IMR-90 (cell line): ENCODE measurements at places on chromosomes 5 and 9. TPM values are rescaled to one million over a fixed set of nuclear protein-coding genes. Genes with fewer than 3 reads are reported as not detected.

MEF2C gene
- 6.8 and 9.4 TPM in 2 replicates for total RNA-seq

ADAMTSL2 gene
- not detected in 2 replicates for total RNA-seq

NPM1 gene
- total RNA-seq = 856 and 1,596 TPM in 2 replicates

PCDHA8 gene
- total RNA-seq = under 0.01 TPM in 1 of 2 replicates, not detected in the other

MUSK gene
- under 0.01 and 0.18 TPM in 2 replicates for total RNA-seq

GFPT2 gene
- total RNA-seq = 20.6 and 20.8 TPM in 2 replicates

WDR38 gene
- total RNA-seq = not detected in 2 replicates

CAMK4 gene
- 4.8 and 6.7 TPM in 2 replicates for total RNA-seq

EXOC3 gene
- total RNA-seq = 47.5 and 50.8 TPM in 2 replicates

C9orf153 gene
- not detected in 2 replicates for total RNA-seq

IGIP gene
- total RNA-seq = 5.0 and 6.7 TPM in 2 replicates

SLC25A2 gene
- total RNA-seq = 0.28 TPM in 1 of 2 replicates, not detected in the other

TRIP13 gene
- 27.2 and 35.5 TPM in 2 replicates for total RNA-seq

TEX53 gene
- not detected in 2 replicates for total RNA-seq

NEUROG1 gene
- not detected in 2 replicates for total RNA-seq

ARL10 gene
- total RNA-seq = 3.6 and 4.4 TPM in 2 replicates

CDO1 gene
- total RNA-seq = 3.3 and 8.6 TPM in 2 replicates

EXOSC2 gene
- 47.5 and 48.6 TPM in 2 replicates for total RNA-seq

SPINK7 gene
- not detected in 2 replicates for total RNA-seq

GPBP1 gene
- total RNA-seq = 29.2 and 63.9 TPM in 2 replicates

MEGF10 gene
- total RNA-seq = not detected in 2 replicates

SHISAL2B gene
- not detected in 2 replicates for total RNA-seq

LRRC19 gene
- not detected in 2 replicates for total RNA-seq

PCDHB5 gene
- total RNA-seq = 0.18 and 0.28 TPM in 2 replicates

PCDHA9 gene
- total RNA-seq = under 0.01 TPM in 2 replicates

SURF6 gene
- 6.1 and 6.4 TPM in 2 replicates for total RNA-seq

FBXW5 gene
- total RNA-seq = 65.1 and 72.2 TPM in 2 replicates

CARD6 gene
- 4.2 and 4.3 TPM in 2 replicates for total RNA-seq

TMEM250 gene
- 12.5 and 14.0 TPM in 2 replicates for total RNA-seq

ZFP62 gene
- 20.3 and 29.7 TPM in 2 replicates for total RNA-seq

ADAMTS6 gene
- total RNA-seq = 160 and 173 TPM in 2 replicates

SMIM32 gene
- not detected in 2 replicates for total RNA-seq
